ENCODE measurements at places on chromosomes 13 and 19.

DNA sequence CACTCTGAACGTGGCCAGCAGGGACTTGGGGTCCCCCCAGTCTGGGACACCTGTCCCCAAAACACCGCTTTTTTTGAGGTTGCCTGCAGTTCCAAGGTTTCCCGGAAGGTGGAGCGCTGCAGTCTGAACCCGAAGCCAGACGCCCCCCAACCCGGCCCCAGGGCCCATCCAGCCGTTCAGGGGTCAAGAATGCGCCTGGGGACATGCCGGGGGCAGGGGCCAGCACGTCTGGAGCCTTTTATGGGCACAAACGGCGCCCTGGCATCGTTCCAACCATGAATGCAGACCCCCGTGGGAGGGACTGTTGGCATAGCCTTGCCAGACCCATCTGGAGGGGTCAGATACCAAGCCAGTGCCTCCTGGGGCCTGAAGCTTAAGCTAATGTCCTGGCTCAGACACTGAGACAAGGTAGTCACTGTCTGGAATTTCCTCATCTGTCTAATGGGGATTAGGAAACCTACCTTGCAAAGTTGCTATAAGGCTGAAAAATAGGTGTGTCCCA, 6.9 kb downstream of the S1PR5 start:
- DNase-seq, result peak; percentile 18

DNA sequence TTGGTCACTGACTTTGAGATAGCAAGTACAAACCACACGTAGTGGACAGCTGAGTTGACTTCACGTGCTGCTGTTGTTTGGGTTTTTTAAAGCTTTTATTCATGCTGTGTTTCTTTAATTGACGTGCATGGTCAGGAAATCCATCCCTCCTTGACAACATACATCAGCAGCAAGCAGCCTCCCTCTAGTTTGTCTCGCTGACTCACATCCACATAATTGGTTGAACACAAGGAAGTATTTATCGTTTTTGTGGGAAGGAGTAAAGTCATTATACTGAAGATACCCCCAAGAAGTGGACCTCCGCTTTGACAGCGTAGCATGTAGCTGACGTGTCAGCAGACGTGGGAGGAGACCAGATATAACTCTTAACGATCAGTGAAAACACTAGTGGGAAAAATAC, 355.8 kb downstream of the MYO16 start:
- no peak for DNase-seq

GRCh38 chr13:66405908-66406802, 824.0 kb downstream of the PCDH9 start:
- DNase-seq, result no peak

DNA sequence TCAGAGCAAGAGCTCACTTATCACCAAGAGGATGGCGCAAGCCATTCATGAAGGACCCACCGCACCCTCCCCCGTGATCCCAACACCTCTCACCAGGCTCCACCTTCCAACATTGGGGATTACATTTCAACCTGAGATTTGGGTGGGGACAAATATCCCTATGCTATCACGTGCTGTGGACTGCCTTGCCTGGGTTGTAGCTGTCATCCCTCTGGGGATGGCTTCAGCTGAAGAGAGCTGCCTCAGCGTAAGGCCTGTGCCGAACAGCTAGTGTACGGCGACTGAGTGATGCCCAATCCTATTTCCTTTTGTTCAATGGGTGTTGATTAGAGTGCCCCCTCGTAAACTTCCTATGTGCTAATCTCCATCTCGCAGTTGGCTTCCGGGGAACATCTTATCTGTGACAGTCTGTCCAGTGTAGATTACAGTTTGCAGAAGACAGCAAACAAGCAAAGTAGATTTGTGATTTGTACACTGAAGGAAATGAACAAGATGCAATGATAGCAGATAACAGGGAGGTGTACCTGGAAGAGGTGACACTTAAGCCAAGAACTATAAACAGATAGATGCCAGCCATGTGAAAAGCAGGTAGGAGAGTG, 11.8 kb upstream of the RCBTB1 start:
- no peak for DNase-seq

DNA sequence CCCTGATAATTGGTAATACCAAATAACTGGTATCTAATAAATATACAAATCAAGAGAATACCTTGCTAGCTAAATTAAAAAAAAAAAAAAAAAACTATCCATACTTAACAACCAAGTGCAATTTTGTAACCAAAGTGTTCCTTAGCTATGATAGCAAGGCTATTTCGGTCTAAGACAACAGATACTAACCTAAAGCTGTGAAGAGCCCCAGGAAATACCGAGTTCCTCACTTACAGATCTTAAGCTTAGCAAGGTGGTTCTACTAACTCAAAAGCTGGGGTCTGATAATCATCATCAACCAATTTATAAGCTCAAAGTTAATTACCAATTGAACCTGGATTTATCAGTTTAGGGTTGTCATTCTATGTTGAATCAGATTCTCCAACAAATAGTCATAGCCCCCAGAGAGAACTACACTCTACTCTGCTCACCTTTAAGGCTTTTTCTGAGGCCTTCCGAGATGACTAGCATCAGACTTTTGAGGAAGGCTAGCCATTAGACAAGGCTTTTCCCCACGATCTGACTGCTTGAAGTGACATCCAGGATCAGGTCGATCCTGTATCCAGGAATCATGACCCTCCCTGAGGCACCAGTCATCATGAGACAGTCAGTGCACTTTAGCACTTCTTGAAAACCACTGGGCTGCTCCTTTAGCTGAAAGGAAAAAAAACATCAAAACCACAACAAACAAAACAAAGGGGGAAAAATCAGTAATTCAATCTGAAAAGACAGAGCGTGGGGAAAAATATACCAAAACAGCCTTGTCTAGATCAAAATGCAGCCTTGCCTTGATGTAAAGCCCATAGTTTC, 31.9 kb downstream of the INTS6 start:
- DNase-seq, result no peak

GRCh38 chr13:98781905-98782304, 29.4 kb upstream of the SLC15A1 start:
- DNase-seq, result no peak

DNA sequence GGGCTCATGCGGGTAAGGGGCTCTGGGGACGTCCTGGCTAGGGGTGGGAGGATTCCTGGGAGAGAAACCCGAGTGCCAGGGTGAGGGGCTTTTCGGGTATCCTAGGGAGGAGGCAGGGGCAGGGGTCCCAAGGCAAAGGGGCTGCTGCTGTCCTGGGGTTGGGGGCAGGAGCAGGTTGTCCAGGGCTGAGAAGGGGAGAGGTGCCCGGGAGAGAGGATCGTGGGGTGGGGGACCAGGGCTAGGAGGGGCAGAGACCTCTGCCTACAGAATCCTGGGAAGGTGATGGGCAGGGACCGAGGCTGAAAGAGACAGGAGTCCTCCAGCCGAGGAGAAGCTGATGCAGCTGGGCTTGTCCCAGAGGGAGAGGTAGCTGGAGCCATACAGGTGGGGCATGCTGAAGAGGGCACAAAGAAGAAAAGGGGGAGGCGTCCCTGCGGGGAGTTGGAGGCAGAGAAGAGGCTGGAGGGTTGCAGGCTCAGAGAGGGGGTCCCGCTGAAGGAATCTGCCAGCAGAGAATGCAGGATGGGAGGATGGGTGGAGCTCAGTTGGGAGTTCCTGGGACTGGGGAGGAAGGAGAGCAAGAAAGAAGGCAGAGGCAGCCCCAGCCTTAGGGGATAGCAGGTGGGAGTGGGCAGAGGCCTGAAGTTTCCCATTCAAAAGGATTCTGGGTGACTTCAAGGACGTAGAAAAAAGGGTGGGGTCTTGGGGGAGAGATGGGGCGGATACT, 574 bp downstream of the CYP2S1 start:
- no peak for DNase-seq

DNA sequence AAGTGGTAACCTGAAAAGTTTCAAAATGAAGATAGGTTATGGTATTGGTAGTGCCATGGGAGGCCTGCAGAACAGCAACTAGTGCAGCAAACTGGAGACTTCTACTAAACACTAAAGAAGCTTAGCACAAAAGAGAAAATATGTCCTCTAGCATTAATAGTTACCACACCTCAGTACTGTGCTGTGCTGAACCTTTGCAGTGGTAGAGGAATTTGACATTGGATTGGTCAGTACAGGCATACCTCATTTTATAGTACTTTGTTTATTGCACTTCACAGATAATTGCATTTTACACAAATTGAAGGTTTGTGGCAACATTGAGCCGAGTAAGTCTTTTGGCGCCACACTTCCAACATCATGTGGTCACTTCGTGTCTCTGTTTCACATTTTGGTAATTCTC, 40.4 kb downstream of the ZMYM2 start:
- no peak for DNase-seq

DNA sequence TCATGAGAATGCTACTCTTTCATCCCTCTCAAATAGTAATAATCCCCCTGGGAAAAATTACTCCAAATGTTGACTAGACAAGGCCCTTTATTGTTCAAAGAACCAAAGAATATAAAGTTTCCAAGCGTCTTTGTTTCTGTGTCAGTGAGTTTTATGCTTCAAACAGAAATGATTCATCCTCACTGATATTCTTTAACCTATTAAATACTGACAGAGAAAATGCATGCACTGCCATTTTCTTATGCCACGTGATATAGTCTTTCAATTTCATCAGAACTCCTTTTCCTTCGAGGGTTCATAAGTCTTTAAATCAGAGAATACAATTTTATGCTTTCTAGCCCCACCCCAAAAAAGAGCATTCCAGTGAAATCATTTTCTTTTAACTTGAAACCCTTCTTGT, 211.6 kb downstream of the SHISA2 start:
- DNase-seq, result no peak

GRCh38 chr13:113273851-113274590, 23.0 kb upstream of the LAMP1 start:
- no peak for DNase-seq

All from NCI-H146 (cell line).